ENCODE measurements at places on chromosomes 16 and 17.

DNA sequence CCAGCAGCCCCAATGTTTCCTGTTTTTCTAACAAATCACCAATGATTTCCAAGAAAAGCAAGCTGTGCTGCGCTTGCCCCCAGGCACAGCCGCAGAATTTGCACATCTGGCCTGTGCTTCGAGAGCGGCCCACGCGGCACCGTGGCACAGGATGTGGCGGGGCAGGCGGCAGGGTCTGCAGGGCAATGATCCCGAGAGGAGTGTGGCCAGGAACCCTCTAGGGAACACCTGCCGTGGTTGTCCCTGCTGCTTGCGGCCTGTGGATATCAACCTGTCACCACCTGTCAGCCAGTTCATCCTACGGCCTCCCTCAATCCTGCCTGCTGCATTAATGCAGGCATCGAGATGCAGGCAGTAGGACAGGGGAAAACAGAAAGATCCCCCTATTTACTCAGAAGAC is 24.0 kb downstream of the PIK3R5 start:
- DNase-seq, result no peak

DNA sequence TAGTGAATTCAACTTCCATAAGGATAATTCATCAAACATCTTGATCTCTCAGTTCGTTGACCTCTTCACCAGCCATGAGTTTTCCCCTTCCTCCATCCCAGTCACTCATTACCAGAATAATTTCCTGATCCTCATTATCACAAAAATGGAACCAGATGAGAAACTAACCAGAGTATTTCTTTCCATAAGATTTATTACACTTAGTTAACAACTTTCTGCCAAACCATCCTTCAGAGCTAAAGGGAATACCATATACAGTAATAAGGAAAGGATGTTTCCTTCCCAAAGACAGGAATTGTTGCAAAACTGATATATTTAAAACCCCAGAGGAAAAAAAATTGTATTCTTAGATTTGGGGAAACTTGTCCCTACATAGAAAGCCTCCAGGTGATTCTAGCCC is 8.6 kb downstream of the KRTAP29-1 start:
- no peak for DNase-seq

GRCh38 chr16:76118344-76118743 is 158.9 kb upstream of the CNTNAP4 start:
- no peak for DNase-seq

- no peak for DNase-seq
Measured at GRCh38 chr17:64075913-64076312, 54.0 kb downstream of the ERN1 start.

DNA sequence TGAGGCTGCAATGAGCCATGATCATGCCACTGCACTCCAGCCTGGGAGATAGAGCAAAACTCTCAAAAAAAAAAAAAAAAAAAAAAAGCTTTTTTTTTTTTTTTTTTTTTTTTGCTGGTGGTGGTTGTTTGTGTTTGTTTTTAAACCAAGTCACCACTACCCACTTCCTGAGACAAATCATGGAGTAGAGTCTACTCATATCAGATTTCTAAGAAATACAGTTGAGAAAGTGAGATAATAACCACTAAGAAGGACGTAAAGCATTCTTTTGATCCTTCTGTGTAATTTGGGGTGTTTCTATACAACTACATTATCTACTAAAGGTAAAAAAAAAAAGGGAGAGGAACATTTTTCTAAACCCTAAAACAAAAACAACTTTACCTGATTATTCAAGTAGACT is 38.0 kb downstream of the AXIN2 start:
- DNase-seq, result no peak

GRCh38 chr17:16986391-16986790 is 14.5 kb upstream of the TNFRSF13B start:
- no peak for DNase-seq

GRCh38 chr17:45357364-45357997 is 40.7 kb upstream of the MAP3K14 start:
- DNase-seq, result no peak

GRCh38 chr16:50334106-50334975 is 34.4 kb downstream of the BRD7 start:
- no peak for DNase-seq

- no peak for DNase-seq
Measured at GRCh38 chr17:39576187-39576586, 31.5 kb downstream of the NEUROD2 start.

DNA sequence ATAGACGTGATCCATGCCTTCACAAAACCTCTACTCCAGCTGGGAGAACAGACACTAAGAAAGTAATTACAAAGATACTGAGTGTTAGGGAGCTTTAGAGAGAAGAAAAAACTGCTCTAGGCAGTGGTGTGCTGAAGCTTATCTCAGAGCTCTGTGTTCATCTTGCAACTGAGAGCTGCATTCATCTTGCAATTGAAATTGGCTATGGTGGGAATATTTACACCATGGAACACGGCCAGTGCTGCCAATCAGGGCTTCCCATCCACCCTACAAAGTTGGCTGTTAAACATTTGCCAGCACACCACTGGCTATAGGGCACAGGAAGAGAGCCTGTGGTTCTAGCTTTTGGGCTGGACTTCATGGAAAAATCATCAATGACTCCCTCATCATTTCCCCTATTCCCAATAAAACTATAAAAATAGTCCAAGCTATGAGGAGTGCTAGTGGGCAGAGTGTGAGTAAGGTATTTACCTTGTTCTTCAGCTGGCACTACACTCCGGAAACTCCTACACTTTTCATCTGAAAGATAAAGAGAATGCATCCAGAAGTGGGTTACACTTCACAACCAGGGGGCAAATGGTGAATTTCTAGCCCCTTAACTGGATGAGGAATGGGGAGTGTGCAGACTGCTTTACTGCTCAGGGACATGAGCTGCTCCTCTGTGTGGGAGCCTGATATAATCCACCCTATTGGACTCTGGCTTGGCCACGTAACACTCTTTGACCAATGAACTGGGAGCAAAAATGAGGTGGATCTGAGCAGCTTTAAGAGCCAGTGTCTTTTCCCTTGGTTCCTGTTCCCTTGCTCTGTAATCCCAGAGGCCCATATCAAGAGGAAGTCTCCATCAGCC is 11.6 kb downstream of the GSG1L2 start:
- DNase-seq, result no peak

GRCh38 chr16:71387045-71387871 is 28.7 kb downstream of the CALB2 start:
- DNase-seq, result no peak

DNA sequence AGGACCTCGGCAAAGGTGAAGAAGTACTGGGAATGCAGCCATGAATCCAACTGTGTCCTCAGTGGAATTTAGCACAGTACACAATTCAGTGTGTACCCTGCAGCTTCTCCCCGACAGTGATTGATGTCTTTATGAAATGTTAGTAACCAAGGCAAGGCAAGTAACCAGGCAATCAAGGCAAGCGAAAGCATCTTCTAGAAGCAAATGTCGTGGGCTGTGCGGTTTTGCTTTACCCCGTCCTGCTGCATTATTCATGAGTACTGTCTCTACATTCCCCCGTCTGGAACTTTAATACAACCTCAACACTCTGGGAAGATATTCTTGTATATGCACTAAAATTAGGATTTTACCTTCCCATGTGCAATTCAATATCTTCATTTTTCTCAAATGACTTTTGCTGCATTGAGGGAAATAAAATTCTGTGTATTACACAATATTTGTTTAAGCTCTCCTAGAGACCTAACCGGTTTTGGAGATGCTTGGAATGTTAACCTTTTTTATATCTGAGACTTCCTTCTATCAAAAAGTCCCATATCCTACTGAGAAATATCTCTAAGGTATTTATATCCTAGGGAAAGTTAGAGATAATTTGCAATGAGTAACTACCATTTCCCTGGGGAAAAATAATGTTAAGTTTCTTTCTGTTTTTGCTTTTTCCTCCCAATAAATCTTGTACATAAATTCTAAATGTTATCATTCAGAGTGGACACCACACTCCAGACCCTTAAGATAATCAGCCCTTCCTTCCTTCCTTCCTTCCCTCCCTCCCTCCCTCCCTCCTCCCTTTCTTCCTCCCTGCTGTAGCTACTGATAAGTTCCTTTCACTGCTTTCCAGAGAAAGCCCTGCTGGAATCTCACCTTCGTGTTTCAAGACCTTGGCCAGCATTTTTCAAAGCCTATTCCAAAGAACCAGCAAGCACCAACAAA is 51.9 kb upstream of the ADORA2B start:
- no peak for DNase-seq

DNA sequence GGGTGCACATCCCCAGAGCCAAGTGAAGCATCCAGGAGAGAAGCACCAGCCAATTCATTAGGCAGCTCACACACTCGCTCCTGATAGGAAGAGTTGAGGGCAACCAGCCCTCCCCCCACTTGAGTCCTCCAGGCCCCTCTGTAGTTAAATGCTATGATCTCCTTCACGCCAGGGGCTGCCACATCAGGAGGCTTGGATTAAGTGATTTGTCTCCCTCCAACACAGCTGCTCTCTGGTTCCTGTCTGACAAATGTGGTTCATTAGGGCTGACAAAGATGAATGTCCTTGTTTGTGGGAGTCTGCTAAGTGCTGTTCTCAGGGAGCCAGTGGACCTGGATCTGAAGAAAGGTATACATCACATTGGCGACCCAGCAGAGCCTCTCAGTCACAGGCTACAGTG is 94.5 kb upstream of the WSCD1 start:
- DNase-seq, result no peak

DNA sequence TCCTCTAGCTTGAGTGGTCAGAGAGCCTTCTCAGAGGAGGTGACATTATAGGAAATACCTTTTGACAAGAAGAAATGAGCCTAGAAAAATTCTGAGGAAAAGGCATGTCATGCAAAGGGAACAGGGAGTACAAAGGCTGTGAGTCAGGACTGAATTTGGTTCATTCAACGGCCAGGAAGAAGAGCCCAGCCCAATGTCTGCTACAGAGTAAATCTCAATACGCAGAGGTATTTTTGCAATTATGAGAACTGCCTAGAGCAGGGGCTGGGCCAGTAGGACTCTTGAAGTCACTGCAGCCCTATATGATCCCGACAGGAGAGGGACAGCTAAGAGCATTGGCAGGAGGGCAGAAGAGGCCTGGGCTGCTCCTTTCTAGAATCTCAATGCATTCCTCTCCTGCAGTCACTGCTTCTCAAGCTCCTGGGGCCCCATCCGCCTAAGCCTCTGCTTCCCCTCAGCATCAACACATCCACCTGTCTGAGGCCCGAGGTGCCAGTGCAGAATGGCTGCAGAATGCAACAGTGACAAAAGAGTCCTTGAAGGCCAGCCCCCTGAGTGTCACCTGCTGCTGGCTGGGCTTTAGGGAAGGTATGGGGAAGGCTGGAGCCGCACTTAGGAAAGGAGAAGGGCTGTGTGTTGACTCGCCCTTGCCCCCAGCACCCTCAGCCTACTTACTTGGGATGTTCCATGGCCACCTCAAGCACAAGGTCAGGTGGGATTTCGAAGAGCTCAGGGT is 20.1 kb downstream of the NOS2 start:
- DNase-seq, result no peak

- DNase-seq, result peak; percentile 96
Measured at GRCh38 chr17:21043296-21044232, 753 bp upstream of the USP22 start.

- no peak for DNase-seq
Measured at GRCh38 chr16:75317532-75317931, 66.1 kb upstream of the BCAR1 start.

GRCh38 chr17:40777459-40777858 is 4.9 kb downstream of the KRT27 start:
- DNase-seq, result no peak

- DNase-seq, result no peak
Measured at GRCh38 chr17:18107061-18107790, 1.3 kb upstream of the MYO15A start.

- DNase-seq, result no peak
Measured at GRCh38 chr17:75414488-75414887, 9.0 kb upstream of the GRB2 start.

Data from stimulated activated CD8-positive, alpha-beta memory T cell treated with anti-CD3 and anti-CD28 coated beads, Interleukin-7, amount 100 ng/mL, for 24 hours (primary cell).